ENCODE measurements at places on chromosomes 12 and 14.

- no peak for DNase-seq
These were observed 430.4 kb downstream of the NPAS3 start for GRCh38 chr14:33369041-33369440.

DNA sequence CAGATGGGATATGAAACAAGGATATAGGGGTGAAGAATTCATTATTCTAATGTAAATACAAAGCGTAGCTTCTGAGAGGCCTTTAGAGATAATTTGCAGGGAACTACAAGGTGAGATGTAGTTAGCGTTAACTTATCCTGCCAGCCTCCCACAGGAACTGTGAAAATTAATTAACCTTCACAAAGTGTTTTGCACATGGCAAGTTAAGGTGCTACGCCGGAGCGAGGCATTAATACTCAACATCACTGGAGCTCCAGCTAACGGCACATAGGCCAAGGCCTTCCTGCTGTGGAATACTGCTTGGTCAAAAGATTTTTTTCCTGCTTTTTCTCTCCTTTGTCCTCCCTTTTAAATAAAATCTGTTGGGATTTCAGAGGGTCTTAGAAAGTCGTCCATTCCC is 86.5 kb downstream of the CRACR2A start:
- no peak for DNase-seq

GRCh38 chr14:24351517-24351916 is 11.7 kb upstream of the RIPK3 start:
- no peak for DNase-seq

- DNase-seq = no peak
These were observed 22.4 kb downstream of the ANKRD9 start for GRCh38 chr14:102487204-102487577.

GRCh38 chr14:101195309-101195901 is 291.9 kb upstream of the RTL1 start:
- no peak for DNase-seq

GRCh38 chr12:45543887-45544286 is 185.6 kb upstream of the ARID2 start:
- no peak for DNase-seq

GRCh38 chr14:103839579-103839978 is 7.8 kb downstream of the PPP1R13B start:
- DNase-seq = no peak

DNA sequence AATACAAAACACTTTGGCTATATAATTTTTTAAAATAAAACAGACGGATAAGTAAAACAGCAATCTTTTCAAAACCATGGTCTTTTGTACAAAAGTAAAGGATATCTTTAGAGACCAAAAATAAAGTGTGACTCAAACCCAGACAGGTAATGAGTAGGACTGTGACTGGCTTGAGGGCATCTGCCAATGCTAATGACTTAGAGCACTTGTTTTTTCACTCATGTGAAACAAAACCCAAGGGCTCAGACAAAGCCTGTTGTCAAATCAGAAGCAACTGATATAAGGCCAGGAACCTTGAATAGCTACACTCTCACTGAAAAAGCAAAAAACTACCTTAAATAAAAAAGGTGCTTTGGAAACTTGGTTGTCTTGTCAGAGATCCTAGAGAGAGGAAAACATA is 357.4 kb downstream of the TMEM117 start:
- DNase-seq = no peak

GRCh38 chr14:69674546-69675244 is 63.3 kb downstream of the SUSD6 start:
- no peak for DNase-seq

- no peak for DNase-seq
These were observed 42.1 kb downstream of the RASSF3 start for GRCh38 chr12:64652346-64652745.

- DNase-seq = no peak
These were observed 84.5 kb downstream of the VRK1 start for GRCh38 chr14:96881713-96882112.

- no peak for DNase-seq
These were observed 40.9 kb downstream of the FBRSL1 start for GRCh38 chr12:132530851-132531250.

GRCh38 chr14:50425816-50426215 is 29.1 kb upstream of the CDKL1 start:
- no peak for DNase-seq

DNA sequence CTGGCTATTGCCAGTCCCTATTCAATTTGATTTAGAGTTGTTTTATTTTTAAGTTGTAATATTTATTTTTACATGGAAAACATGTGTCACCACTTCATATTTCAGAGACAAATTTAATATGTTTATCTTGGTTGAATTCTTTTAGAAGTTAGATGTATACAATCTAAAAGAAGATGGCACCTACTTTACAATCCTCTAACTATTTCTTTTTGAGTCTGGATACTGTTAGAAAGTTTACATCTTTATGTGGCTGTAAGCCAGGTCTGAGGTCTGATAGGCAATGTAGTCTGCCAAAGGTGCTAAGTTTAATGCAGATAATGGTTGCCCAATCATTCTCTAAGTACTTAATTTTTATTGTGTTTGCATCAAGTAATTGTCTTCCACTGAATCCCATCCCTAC is 7.2 kb upstream of the LMO3 start:
- no peak for DNase-seq

- DNase-seq = no peak
These were observed 14.1 kb downstream of the IL31 start for GRCh38 chr12:122159882-122160281.

DNA sequence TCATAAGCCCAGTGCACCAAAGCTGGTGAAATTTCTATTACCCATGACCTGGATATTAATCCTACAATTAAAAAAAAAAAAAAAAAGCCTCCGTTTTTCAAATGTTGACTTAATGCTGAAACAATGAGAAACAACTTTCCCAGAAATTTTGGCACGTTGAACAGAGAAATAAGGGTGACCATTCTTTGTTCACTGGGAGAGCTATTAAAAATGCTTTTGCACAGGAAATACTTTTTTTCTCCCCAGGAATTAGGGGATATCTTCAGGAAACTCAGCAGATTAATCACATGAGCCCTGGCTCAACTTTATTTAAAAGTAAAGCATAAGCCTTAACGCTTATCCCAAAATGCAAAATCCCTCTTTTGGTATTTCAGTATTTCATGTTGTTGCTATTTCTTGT is 54.8 kb upstream of the FLRT2 start:
- DNase-seq = no peak

GRCh38 chr12:71397433-71397954 is 42.1 kb upstream of the LGR5 start:
- DNase-seq = no peak

- no peak for DNase-seq
These were observed 137.4 kb downstream of the CALM1 start for GRCh38 chr14:90534091-90534837.

GRCh38 chr12:92493816-92494215 is 209.0 kb upstream of the PLEKHG7 start:
- DNase-seq = no peak

- no peak for DNase-seq
These were observed 77.8 kb downstream of the CCDC88C start for GRCh38 chr14:91339671-91340369.

GRCh38 chr14:29462321-29462720 is 465.3 kb downstream of the PRKD1 start:
- DNase-seq = no peak

DNA sequence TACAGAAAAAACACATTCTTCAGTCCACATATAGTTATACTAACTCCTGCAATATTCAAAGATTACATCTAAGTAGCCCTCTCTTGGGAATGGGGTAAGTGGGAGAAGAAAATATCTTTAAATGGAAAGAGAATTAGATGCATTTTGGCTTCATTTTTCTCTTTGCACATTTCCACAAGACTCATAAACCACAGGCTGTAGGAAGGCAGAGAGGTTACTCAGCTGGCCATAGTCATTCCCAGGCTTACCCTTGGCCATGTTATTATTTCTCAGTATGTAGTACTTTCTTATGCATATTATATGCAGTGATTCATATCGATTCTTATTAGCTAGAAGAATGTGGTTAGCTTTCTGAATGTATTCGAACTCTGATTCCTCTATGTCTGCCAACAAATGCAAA is 92.2 kb downstream of the PTPRR start:
- no peak for DNase-seq

DNA sequence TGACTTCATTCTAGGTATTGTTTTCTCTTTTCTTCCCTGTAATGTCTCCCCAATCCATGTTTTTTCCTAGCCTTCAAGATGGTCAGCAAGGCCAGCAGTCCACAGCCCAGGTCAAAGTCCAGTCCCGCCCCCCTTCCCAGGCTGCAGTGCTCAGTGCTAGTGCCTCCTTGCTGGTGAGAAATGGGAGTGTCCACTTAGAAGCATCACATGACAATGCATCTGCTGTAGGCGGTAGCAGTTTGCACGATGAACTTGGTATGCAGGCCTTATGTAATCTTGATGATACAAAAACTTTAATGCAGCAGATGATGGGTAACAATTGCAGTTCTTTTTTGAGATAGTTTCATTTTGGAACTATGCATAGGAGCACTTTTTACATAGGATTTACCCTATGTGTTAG is 88.4 kb downstream of the PCNX1 start:
- DNase-seq = no peak

GRCh38 chr12:113066813-113067400 is 10.4 kb downstream of the DTX1 start:
- no peak for DNase-seq

DNA sequence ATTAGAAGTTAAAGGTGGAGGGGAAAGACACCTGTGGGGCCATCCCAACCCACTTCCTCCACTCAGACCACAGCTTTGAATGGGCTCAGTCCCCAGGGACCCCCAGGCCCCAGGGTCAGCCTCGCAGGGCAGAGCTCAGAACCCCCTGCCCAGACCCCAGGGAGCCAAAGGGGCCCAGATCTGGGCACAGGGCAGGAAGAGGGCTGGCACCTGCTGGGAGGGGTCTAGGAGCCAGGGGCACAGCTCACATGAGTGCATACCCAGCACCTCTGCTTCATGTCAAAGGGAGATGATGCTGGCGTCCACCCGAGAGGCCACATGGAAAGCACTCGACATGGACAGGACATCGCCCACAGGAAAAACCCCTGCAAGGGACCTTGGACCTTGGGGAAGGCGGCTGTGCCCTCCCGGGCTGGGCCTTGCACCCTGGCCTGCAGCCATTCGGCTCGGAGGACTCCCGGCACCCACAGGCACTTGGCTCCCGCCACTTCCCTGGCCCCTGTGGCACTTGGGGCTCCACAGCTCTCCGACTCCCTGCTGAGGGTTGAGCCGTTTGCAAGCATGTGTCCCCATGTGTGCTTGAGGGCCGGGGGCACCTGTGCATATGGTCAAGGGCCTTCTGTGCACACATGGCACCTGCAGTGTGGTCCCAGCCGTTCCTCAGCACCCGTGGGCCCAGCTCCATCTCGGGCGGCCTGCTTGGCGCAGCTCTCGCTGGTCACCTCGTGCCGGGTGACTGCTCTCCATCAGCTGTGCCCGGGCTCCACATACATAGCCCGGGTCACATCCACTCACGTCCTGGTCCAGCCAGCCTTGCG is 7.8 kb upstream of the AMN start:
- no peak for DNase-seq

DNA sequence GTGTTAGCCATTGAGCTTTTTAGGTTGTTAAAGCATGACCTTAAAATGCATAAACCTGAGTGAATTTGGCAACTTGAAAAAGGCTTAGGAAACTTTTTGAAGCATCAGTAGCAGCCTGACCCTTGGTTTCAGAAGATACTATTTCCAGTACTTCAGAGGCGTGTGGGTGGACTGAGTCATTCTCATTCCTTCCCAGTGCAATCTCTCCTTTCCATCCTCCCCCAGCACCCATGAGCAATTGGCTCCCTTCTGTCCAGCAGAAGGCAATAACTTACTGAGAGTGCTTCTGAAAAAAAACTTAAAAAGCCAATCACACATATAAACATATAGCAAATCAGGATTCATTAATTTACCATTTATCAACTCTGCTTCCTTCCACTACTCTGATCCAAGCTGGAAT is 299.3 kb upstream of the STXBP6 start:
- DNase-seq = no peak

DNA sequence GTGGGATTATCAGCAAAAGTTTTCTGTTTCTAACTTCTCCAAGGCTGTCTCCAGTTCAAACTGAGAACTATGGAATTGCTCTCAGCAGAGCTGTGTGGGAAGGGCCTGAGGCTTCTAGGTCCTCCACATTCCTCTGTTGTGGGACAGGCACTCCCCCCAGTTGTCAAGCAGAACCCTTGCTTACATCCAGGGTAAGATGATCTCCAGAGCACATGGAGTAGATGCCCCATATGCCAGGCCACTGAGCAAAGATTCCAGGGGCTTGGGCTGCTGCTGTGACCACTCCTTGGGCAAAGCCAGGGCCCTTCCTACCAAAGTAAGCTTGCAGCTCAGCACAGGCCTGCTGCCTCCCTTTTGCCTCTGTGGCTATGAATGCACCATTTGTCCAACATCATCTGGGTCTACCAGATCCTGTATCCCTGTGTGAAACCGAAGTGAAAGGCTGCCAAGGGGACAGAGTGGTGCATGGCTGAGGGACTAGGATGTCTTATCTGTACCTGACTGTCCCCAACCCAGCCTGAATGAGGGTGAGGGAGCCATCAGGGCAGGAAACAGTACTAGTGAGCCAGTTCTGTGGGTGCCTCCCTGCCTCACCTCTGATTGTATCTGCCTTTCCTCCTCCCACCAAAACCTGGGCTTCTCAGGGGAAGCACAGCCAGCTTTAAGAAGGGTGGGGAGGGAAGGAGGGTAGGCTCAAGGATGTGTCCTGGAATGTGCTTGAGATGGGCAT is 13.1 kb upstream of the ESPL1 start:
- DNase-seq = no peak

- DNase-seq = no peak
These were observed 187.3 kb downstream of the MIPOL1 start for GRCh38 chr14:37384870-37385596.

Data from stimulated activated CD8-positive, alpha-beta memory T cell treated with anti-CD3 and anti-CD28 coated beads, Interleukin-2, amount 100 ng/mL, for 48 hours (primary cell).